ENCODE measurements at places on chromosomes 2 and 18.

GRCh38 chr18:11260961-11261461, 111.6 kb upstream of the PIEZO2 start:
- DNase-seq = no peak

DNA sequence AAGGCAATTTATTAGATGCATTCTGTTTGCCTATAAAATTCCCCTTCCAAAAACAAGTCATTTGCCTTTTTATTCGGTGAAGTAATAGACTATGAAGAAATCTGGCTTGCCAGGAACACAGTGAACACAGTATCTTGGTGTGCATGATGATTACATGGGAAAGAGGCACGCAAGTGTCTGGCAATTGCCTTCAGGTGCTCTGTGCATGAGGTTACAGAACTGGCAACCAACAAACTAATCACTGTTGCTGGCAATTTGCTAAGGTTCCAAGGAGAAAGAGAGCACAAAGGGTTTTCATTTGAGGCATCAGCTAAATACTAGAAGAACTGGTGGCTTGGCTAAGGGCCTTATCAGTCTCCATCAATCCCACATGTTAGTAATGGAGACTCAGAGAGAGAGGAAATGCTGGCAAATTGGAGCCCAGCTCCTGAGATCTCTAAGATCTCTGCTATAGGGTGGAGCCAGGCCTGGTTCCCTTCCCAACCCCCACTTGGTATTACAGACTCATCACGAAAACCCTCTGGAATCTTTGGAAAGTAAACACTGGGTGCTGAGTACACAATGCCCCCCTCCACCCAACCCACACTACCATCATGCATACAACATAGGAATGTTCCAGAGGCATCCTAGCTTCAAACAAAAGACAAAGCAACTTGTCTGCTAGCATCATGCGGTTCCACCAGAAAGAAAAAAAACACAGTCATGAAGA, 10.4 kb downstream of the RNF152 start:
- peak; percentile 52 for DNase-seq

DNA sequence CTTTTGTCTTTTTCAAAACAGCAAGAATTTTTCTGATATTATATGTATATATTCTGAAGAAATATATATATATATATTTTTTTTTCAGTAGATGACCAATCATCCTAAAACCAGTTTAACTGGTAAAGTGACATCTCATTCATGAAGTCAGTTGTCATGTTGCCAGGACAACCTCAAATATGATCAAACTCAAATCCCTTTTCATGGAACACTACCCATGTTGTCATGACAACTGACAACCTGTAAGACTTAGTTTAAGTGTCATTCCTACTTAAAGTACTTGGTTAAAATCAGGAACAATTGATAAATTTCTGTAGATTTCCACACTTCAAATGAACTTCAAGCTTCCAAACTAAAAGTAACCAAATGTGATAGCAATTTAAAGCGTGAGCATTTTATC, 101.8 kb upstream of the ERBB4 start:
- no peak for DNase-seq

DNA sequence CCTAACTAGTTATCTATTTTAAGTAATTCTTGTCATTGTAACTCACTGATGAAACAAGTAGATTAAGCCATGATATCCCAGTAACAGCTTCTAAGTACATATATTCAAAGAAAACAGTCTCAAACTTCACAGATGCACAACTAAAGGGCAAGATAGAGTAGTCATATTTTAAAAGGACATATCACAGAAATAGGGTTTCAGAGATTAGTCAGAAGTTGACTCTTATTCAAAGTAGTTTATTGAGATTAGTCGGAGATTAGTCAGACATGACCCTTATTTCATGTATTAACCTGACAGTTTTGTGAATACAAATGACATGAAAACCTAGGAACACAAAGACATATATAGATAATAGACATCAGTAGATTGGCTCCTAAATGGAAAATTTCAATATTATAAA, 15.9 kb upstream of the CHAC2 start:
- DNase-seq = peak; percentile 41

DNA sequence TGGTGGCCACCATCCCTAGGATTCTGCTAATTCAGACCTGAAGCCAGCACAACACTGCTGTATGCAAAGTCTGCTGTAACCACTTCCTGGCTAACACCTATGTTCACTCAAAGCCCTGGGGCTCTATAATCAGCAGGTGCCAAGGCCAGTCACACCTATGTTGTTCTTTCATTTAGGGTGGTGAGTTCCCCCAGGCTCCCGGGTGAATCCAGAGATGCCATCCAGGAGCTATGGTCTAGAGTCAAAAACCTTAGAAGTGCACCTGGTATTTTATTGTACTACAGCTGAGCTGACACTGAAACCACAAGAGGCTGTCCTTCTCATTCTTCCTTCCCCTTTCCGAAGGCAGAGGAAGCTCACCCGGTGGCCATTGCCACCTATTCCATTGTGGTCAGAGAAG, 46.2 kb upstream of the CCDC141 start:
- DNase-seq = no peak

DNA sequence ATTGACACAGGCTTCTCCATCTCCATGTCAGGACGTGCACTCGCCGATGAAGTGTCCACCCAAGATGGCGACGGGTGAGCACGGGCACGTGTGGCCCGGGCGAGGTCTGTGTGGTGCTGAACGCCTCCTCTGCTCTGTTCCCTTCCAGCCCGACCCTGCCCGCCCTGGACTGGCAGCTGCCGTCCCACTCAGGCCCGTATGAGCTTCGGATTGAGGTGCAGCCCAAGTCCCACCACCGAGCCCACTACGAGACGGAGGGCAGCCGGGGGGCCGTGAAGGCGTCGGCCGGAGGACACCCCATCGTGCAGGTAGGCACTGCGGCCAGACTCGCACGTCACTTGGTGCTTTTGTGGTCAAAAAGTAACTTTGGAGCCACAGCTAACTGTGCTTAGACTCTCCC, 37.7 kb downstream of the NFATC1 start:
- DNase-seq = no peak

GRCh38 chr2:207073801-207074678, 91.7 kb downstream of the KLF7 start:
- DNase-seq = peak; percentile 23

GRCh38 chr2:172096626-172097547, 5.8 kb downstream of the DLX2 start:
- peak; percentile 85 for DNase-seq

DNA sequence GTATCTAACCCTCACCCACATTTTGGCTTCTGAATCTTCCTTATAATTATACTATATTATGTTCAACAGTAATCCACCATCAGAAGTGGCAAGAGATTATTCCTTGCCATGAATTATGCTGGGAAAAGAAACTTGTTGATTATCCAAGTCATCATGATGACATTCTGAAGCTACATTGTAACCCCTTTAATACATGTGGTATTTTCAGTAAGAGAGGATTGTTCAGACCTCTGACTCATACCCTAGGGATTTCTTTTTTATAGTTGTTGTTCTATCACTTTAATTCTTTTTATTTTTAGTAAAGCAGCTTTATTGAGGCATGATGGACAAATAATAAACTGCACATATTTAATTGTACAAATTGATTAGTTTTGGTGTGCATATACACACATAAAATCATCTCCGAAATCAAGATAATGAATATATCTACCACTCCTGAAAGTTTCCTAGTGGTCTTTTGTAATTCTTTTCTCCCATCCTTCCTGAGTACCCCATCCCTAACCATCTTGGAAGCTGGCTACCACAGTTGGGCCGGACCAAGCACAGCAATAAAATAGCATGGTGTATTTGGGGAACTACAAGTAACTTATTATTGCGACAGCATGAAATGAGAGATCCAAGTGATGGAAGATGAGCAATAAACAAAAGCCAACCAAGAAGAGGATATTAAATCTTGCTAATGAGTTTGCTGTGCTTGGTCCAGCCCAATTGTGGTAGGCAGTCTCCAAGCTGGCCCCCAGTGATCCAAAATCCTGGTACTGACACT, 159.9 kb downstream of the BARD1 start:
- DNase-seq = peak; percentile 68

GRCh38 chr18:40407909-40408308, 1547.1 kb upstream of the PIK3C3 start:
- peak; percentile 89 for DNase-seq

DNA sequence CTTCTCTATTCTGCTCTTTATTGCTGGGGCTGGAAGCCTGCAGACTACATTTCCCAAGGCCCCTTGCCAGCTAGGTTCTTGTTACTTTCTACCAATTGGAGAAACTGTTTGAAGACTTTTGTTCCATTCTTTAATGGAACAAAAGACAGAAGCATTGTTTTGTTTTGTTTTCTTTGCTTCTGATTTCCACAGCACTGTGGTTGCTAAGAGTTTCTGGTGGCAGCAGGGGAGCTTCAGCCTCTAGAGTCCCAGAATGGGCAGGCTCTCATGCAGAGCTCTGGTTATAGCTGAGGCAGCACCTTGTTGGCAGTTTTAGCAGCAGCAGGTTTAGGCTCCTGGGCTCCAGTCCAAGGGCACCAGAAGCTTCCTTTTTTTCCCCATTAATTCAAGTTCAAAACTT, 234.3 kb downstream of the ETAA1 start:
- no peak for DNase-seq

DNA sequence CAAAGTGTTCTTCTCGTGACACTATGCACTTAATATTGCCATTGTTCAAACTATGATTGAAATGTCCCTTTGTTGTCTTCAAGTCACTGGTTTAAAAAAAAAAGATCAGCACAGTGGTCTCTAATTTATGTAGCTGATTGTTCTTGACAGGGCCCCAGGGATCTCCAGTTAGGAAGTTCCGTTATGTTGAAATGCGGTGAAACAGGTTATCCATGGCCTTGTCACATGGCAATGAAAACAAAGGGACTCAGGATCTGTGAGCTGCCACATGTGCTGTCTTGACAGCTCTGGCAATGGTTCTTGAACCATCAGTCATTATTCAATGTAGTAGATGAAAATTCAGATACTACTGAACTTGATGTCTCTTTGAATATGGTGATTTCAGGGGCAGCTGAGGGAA, 147.4 kb downstream of the SETBP1 start:
- no peak for DNase-seq

- no peak for DNase-seq
Observed at GRCh38 chr18:50427896-50428295, 53.0 kb downstream of the SKA1 start.

- DNase-seq = no peak
Observed at GRCh38 chr2:8456151-8457091, 225.4 kb upstream of the ID2 start.

- DNase-seq = peak; percentile 47
Observed at GRCh38 chr2:174614261-174614660, 16.7 kb upstream of the WIPF1 start.

DNA sequence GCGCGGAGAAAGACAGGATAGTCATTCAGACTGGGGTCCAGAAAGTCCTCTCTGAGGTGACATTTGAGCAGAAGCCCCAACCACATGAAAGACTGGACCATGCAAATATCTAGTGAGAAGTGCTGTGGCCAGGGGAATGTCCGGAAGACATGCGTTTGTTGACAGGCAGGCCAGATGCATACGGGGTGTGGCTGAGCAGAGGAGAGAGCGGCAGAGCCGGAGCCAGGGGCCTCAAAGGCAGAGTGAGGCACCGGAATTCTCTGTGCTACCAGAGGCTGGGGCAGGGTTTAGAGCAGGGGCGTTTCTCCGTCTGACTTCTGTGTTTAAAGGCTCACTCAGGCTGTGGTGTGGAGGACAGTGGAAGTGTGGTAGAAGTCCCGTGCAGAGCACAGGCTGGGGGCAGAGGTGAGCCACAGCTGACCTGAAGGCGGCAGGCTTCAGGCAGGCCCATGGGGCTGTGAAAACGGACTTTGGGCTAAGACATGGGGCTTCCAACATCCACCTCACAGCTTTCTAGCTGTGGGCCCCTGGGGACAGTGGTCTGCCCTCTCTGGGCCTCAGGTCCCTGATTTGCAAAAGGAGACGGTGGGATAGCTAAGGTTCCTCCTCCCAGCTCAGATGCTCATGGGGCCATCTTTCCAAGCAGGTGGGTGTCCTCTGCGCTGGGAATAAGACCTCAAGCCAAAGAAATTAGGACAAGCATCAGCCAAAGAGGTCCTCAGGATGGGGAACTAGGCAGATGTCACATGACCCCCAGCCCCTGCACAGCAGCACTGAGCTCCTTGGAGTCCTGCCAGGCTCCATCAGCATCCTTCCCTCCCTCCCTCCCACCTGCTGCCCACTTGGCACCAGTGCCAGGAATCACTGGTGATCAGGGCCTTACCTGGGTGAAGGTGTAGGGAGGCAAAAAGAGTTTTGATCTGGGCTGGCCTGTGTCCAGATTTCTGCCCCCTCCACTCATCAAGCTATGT, 11.2 kb downstream of the RUFY4 start:
- no peak for DNase-seq

Data from fibroblast of skin of right quadriceps (primary cell).